A172 (cell line): ENCODE measurements at places on chromosomes 2 and 18. TPM values are rescaled to one million over a fixed set of nuclear protein-coding genes. Genes with fewer than 3 reads are reported as not detected.

MROH2A gene
- total RNA-seq, result 0.48 TPM in 1 of 2 replicates, not detected in the other

DOK6 gene
- not detected in 2 replicates for total RNA-seq

NEU2 gene
- total RNA-seq, result not detected in 2 replicates

AGXT gene
- 0.07 TPM in 1 of 2 replicates, not detected in the other for total RNA-seq

VWC2L gene
- total RNA-seq, result not detected in 2 replicates

ST6GAL2 gene
- total RNA-seq, result not detected in 2 replicates

PTPRM gene
- 19.0 and 26.4 TPM in 2 replicates for total RNA-seq

ACVR1C gene
- not detected in 2 replicates for total RNA-seq

PLCL1 gene
- total RNA-seq, result not detected in 2 replicates

CCDC195 gene
- total RNA-seq, result not detected in 2 replicates

STPG4 gene
- total RNA-seq, result 0.62 and 4.4 TPM in 2 replicates

PKDCC gene
- total RNA-seq, result 4.8 and 6.4 TPM in 2 replicates

PROKR1 gene
- not detected in 2 replicates for total RNA-seq

REEP1 gene
- total RNA-seq, result 7.8 and 10.3 TPM in 2 replicates

ANKRD30B gene
- total RNA-seq, result 26.2 and 32.3 TPM in 2 replicates

ASAP2 gene
- 20.4 and 24.4 TPM in 2 replicates for total RNA-seq

PER2 gene
- total RNA-seq, result 1.4 and 1.6 TPM in 2 replicates

RGPD4 gene
- not detected in 2 replicates for total RNA-seq

DAW1 gene
- 1.7 and 2.0 TPM in 2 replicates for total RNA-seq

GKN2 gene
- 0.24 and 1.9 TPM in 2 replicates for total RNA-seq

C2orf69 gene
- 26.5 and 28.6 TPM in 2 replicates for total RNA-seq

ACADL gene
- not detected in 2 replicates for total RNA-seq

HS1BP3 gene
- 32.3 and 43.9 TPM in 2 replicates for total RNA-seq

CCDC102B gene
- 0.84 and 1.3 TPM in 2 replicates for total RNA-seq

FSIP2 gene
- 0.03 TPM in 1 of 2 replicates, not detected in the other for total RNA-seq

COL3A1 gene
- total RNA-seq, result 563 and 691 TPM in 2 replicates
